HL-60 (cell line): ENCODE measurements at places on chromosomes 6 and 20.

- DNase-seq: no peak
Observed at GRCh38 chr20:38209736-38210405, 44.8 kb upstream of the TGM2 start.

GRCh38 chr20:18750735-18751134 lies 62.8 kb upstream of the SCP2D1 start:
- no peak for DNase-seq

DNA sequence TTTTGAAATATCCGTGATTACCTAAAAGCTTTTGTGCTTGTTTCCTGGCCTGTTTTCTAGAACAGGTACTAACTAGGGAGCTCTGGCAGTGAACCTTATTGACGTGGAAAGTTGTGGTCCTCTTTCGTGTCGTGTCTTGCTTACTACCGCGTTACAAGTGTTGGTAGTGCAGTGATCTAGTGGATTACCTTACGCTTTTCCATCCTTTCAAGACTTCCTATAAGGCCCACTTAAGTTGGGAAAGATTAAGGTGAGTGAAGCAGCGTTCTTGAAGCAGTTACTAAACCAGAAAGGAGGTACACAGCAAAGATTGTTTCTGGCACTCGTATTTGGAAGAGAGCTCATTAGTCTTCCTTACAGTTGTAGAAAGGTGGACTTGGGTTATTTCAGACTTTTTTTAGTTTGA lies 1.9 kb downstream of the PNRC1 start:
- no peak for DNase-seq

DNA sequence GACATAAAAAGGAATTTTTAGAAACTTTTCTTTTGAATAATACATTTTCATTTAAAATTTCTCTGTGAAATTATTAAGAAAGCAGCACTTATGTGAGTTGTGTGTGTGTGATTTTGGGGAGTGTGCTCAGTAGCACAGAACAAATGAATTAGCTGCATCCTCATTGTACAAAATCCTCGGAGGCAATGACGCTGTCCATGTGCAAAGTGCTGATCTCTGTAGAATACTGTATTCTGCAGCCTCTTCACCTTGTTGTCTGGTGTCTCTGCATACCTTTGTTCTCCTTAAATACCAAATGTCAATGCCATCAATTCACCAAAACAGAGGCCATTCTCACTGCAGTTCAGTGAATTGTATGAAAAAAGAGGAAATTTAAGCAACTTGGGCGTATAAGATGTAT lies 838.4 kb downstream of the QKI start:
- no peak for DNase-seq
